KBM-7 (cell line): ENCODE measurements at places on chromosomes 12 and 14.

DNA sequence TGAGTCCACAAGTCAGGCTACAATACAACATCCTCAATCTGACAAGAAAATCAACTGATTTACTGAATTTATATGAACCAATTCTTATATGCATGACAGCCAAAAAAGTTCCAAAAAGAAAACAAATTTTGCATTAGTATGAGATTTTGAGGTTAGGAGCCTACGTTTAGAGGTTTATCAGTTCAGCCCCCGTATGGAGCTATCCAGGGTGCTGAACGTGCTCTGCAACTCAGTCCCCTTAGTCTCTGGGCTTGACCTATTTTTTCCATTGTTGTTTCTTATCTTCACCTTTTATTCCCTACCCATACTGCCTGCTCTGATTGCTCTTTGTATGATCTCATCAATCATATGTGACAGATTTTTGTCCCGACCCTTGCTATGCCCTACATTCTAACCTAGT, 693.0 kb downstream of the NRXN3 start:
- DNase-seq: peak; percentile 29

GRCh38 chr12:117684471-117684870, 284.3 kb downstream of the KSR2 start:
- no peak for DNase-seq

- DNase-seq: no peak
Observed at GRCh38 chr12:45355730-45356129, 139.8 kb downstream of the ANO6 start.

- DNase-seq: no peak
Observed at GRCh38 chr12:29211696-29212095, 62.6 kb downstream of the FAR2 start.

- peak; percentile 77 for DNase-seq
Observed at GRCh38 chr14:96502621-96503305, 581 bp downstream of the PAPOLA start.

DNA sequence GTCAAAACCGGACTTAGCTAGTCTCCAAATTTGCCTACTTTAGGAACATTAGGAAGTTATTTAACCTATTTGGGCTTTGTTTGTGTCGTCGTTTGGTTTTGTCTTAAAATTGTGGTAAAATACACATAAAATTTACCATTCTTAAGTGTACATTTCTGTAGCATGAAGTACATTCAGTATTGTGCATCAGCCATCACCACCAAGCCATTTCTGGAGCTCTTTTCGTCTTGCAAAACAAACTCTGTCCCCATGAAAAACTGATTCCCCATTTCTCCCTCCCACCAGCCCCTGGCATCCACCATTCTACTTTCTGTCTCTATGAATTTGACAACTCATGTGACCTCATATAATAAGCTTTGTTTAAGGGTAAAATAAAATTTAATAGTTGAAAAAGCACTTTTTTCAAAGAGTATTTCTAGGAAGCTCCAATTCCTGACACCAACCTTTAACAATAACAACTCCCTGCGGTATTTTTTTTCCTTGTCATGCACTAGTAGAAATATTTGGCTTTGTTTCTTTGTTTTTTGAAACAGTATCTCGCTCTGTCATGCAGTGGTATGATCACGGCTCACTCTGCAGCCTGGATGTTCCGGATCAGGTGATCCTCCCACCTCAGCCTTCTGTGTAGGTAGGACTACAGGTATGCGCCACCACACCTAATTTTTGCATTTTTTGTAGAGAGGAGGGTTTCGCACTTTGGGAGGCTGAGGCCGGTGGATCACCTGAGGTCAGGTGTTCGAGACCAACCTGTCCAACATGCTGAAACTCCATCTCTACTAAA, 3.6 kb upstream of the UBC start:
- DNase-seq: no peak

DNA sequence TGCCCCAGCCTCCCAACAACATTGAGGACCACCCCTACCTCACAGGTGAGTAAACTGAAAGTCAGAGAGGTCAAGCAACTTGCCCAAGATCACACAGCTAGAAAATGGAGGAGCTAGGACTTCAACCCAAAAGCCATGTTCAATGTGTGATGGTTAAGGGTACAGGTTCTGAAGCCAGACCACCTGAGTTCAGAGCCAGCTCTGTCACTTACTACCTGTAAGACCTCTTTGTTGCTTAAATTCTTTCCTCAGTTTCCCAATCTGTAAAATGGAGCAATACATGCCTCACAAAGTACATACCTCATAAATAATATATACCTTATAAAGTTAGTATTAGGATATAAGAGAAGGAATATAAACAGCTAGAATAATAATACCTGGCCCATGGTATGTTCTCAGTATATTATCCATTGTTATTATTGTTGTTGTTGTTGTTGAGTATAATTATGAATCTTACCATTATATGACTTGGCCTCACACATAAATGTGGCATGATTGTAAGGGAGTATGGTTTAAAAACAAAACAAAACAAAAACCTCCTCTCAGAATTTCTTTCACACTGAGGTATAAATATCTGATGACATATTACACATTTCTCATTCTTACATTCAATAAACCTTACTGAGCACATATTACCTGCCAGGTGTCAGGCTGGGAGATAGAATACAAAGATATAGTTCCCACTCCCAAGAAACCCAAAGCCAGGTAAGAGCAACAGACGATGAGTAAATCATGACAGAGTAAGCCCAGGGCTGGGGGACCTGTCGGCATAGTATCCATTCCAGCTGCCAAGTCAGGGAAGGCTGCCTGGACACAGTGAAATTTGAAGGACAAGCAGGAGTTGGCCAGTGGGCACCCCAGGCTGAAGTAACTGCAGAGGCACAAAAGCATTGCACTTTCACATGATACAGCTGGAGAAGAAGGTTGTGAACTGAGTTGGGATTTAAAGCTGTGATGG, 19.6 kb downstream of the CMKLR1 start:
- DNase-seq: no peak

GRCh38 chr12:27343255-27344000, 10.8 kb downstream of the BMAL2 start:
- DNase-seq: no peak

DNA sequence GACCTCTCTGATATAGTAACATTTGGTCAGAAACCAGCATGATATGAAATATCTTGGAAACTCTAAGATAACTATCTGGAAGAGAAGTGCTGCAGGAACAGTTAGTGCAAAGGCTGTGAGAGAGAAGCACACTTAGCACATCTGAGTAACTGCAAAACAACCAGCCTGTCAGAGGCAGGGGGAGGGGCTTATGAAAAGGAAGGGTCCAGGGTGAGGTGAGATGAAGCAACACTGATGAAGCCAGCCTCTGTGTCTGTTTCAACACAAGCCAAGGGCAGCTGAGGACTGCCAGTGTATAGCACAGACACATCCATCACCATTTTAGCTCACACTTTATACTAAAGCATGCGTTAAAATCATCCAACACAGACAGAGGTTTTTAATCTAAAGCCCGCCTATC, 37.4 kb upstream of the OVCH1 start:
- DNase-seq: no peak

DNA sequence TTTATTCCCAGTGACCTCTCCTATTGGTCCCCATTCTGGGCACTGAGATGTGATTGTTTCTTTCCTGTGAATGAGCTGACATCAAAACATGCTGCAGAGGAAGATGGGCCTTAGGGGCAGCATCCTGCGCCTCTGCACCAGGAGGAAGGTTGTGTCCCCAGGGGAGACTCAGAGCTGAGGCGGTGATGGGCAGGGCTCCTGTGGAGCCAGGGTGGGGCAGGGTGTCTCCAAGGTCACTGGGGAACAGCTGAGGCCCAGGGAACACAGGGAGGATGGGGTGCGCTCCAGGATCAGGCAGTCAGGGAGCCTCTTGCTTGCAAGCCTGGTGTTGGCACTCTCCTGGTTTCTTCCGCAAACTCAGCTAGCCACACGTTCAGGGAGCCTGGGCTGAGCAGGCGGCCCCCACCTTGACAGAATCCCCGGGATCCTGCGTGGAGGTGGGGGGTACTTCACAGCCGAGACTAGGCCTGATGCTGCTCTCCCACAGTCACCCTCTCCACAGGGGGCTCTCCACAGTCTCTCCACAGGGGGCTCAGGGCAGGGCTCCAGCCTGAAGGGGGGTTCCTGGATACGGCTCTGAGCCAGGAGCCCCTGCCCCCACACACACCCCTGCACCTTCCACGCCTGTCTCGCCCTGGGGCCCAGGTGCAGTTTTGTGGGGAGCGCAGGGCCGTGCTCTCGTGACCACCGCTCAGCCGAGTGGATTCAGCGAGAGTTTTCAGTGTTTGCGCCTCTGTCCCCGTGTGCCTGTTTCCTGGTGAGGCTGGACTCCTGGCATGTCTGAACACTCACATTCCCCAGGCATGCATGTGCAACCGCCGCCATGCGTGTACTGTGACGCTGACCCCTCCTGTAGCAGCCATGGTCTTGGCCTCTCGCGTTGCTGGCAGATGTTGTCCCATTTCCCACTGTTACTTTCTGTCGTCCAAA, 264.7 kb downstream of the SEC23A start:
- DNase-seq: no peak

GRCh38 chr14:68392393-68393141, 400.3 kb downstream of the ZFP36L1 start:
- DNase-seq: no peak

DNA sequence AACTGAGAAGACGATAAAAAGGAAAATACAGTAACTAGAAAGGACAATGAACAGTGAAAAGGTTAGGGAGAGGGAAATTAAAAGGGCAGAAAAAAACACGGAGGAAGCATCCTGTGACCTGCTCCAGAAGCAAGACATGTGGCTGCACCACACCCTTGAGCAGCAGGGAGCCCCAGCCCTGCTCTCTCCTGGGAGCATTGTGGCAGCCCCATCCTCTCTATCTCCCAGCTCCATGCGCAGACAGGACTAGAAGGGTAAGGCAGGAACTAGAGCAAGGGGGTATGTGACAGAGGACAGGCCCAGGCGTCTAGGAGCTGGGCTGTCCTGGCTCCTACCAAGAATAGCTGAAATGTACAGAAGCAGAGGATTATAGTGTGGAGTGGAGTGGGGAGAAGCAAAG, 38.6 kb upstream of the SMUG1 start:
- DNase-seq: no peak

DNA sequence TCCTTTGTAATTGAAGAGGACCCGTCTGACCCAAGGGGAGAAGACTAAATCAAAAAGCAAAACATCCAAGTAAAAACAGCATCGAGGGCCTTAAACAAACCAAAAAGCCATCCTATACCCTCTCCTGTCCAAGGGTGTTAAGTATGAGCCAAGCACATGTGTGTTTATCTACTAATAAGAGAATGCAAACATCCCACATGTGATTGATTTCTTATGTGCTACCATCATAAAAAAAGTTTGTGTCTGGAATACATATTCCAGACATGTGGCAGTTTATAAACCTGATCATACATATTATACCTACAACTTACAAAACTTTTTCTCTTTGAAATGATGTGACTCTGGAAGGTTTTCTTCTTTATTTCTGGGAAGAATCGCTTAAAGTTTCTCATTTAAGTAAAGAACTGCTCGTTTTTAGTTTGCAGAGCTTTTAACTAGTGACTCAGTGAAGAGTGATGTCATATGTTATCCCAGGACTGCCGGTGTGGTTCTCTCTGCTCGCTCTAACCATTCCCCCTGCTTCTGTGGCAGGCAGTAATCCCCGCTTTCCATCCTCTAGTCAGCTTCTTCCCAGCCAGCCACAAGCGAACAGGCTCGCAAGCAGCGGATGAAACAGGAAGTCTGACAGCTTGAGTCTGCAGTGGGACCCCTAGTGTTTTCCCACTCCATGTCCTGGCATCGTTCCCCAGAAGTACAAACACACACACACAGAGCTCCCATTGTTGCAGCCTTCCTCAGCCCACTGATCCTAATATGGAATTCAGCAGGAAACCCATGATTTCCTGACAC, 431 bp upstream of the RHOJ start:
- DNase-seq: peak; percentile 7

- DNase-seq: no peak
Observed at GRCh38 chr14:99576761-99577705, 27.0 kb downstream of the CCDC85C start.

DNA sequence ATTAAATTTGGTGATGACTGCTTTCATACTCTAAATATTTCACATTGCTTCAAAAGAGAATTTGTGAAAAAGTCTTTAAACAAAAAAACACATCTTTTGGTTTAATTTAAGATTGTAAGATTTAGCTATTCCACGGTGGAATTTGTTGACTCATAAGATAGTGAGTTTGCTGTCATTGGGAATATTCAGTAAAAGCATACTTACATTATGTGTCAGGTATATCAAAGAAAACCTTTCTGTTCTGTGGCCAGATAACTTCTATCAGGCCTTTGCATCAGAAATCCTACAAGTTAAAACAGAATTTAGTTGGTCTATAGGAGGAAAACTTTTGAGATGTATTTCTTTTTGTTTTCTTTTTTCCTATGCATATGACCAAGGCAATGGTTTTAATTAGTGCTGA, 148.8 kb upstream of the E2F7 start:
- DNase-seq: no peak

DNA sequence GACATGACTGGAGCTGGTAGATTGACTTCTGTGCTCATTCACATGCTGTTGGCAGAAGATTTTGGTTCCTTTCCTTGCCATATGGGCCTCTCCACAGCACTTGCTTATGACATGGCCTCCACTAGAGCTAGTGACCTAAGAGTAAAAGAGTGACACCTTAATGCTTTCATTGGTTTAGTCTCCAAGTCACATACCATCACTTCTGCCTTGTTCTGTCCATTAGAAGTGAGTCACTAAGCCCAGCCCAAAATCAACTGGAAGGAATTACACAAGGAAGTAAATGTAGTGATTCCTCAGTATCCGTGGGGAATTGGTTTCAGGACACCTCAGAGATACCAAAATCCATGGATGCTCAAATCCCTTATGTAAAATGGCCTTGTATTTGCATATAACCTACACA, 81.3 kb downstream of the PPHLN1 start:
- DNase-seq: no peak

DNA sequence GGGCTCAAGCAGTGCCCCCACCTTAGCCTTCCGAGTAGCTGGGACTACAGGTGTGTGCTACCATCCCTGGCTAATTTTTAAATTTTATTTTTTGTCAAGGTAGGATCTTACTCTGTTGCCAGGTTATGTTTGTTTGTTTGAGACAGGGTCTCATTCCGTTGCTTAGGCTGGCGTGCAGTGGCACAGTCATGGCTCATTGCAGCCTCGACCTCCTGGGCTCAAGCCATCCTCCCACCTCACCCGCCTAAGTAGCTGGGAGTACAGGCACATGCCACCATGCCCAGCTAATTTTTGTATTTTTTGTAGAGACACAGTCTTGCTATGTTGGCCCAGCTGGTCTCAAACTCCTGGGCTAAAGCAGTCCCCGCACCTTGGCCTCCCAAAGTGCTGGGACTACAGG, 83.3 kb upstream of the KCNH3 start:
- DNase-seq: no peak

GRCh38 chr12:31122481-31122880, 48.8 kb downstream of the DDX11 start:
- no peak for DNase-seq
